Fibroblast of lung (primary cell): ENCODE measurements at places on chromosomes 5 and 9. TPM values are rescaled to one million over a fixed set of nuclear protein-coding genes. Genes with fewer than 3 reads are reported as not detected.

- H3K27ac ChIP-seq, result no peak overlapping the region
- H3K4me3 ChIP-seq, result no peak overlapping the region
- peak; percentile 23 for DNase-seq
- peaks cover 24% of the 10 kb centered on the region for H3K36me3 ChIP-seq
- H3K27me3 ChIP-seq, result no peaks in the 10 kb centered on the region
Measured at GRCh38 chr5:178145965-178146820, 7.5 kb downstream of the NHP2 start.

GRCh38 chr9:36603006-36603405, 30.3 kb downstream of the MELK start:
- H3K36me3 ChIP-seq, result no peaks in the 10 kb centered on the region
- H3K4me1 ChIP-seq, result no peaks in the 10 kb centered on the region
- DNase-seq, result peak; percentile 43
- H3K27ac ChIP-seq, result peak overlapping the region; percentile 38

- DNase-seq, result no peak
- H3K27me3 ChIP-seq, result peaks cover 11% of the 10 kb centered on the region
- H3K4me1 ChIP-seq, result no peaks in the 10 kb centered on the region
- no peak overlapping the region for H3K4me3 ChIP-seq
- no peak overlapping the region for H3K27ac ChIP-seq
- no peaks in the 10 kb centered on the region for H3K36me3 ChIP-seq
Measured at GRCh38 chr9:134560654-134561053, 80.9 kb upstream of the COL5A1 start.

Gene PFN3
- not detected in 2 replicates for total RNA-seq

Gene FCHO2
- 19.2 and 19.5 TPM in 2 replicates for total RNA-seq

Gene ACTBL2
- total RNA-seq, result under 0.01 TPM in 1 of 2 replicates, not detected in the other

GRCh38 chr9:13239208-13239607, 40.3 kb downstream of the MPDZ start:
- H3K27ac ChIP-seq, result no peak overlapping the region
- no peak for DNase-seq
- H3K4me1 ChIP-seq, result no peaks in the 10 kb centered on the region
- H3K27me3 ChIP-seq, result no peaks in the 10 kb centered on the region

DNA sequence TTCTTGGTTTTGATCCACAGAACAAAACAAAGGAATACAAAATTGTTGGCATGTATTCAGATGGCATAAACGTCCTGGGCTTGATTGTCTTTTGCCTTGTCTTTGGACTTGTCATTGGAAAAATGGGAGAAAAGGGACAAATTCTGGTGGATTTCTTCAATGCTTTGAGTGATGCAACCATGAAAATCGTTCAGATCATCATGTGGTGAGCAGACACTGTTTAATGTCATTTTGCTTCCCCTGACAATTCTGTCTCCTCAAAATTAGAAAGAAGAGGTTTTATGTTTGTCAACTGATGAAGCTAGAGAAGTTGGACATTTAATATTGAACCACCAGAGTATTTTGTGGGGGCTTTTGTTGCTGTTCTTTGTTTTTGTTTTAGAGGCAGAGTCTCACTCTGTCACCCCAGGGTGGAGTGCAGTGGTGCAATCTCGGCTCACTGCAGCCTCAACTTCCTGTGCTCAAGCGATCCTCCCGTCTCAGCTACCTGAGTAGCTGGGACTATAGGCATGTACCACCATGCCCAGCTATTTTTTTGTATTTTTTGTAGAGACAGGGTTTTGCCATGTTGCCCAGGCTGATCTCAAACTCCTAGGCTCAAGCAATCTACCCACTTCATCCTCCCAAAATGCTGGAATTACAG, 82.0 kb downstream of the SLC1A1 start:
- H3K4me3 ChIP-seq, result no peak overlapping the region
- no peaks in the 10 kb centered on the region for H3K27me3 ChIP-seq
- DNase-seq, result no peak
- H3K36me3 ChIP-seq, result no peaks in the 10 kb centered on the region
